Upper lobe of right lung (tissue), 1 donor: ENCODE measurements at places on chromosomes 7 and 10. TPM values are rescaled to one million over a fixed set of nuclear protein-coding genes. Genes with fewer than 3 reads are reported as not detected.

Gene CPED1
- total RNA-seq, result 39.2 TPM

Gene SERPINE1
- 13.7 TPM for total RNA-seq

Gene CHRM2
- total RNA-seq, result 1.1 TPM

Gene DNAJB9
- total RNA-seq, result 36.5 TPM

Gene FBXL13
- total RNA-seq, result 3.0 TPM

DNA sequence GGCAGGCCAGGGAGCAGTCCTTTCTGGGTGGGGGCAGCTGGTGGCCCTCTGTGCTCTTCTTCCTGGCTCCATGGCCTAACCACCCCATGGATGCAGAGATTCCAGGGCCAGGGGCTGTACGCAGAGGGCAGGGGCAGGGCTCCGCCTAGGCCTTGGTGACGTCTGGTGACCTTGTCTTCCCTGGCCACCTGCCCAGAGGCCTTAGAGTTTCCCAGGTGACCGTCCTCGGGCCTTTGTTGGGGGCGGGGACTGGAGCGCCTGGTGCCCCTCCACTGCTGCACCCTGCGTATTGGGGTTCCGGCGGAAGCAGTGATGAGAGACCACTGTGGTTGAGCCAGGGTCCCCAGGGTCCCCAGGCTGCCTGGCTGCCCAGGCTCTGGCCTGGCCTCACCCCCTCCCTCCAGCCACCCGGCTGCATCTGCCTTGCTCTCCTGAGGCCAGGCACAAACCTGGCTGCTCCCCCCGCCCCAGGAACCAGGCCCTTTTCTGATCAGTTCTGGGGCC, 10.3 kb downstream of the PWWP2B start:
- H3K36me3 ChIP-seq, result peaks cover 21% of the 10 kb centered on the region
- peak overlapping the region; percentile 30 for H3K4me3 ChIP-seq

DNA sequence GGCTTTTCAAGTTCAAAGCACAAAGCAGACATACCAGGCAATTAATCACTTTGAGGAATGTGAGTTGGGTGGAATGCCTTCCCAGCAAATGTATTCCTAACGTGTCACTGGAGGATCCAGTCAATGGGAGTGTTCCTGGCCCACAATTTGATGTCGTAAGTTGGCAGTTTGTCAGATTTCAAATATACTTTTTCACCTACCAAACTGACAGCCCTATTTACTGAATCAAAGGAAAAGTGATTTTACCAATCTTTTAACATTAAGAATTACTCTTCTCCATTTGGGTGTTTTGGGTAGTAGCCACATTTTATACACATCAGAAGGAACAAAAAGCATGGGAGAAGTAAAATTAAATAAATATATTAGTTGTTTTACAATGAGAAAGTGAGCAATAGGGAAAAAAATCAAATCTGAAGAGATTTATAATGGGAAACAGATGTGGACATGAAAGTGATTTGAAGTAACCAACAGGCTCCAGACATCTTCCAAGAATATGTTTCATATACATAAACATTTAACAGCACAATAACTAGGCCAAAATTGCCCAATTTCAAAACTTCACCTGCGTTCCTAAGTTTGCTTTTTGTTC, 222.9 kb downstream of the MTERF1 start:
- no peak for DNase-seq
- no peaks in the 10 kb centered on the region for H3K36me3 ChIP-seq
- H3K27me3 ChIP-seq, result no peaks in the 10 kb centered on the region
- no peaks in the 10 kb centered on the region for H3K4me1 ChIP-seq
- no peak overlapping the region for H3K4me3 ChIP-seq
- H3K27ac ChIP-seq, result no peak overlapping the region

GRCh38 chr7:138752518-138753149, 45.2 kb upstream of the TMEM213 start:
- H3K27me3 ChIP-seq, result no peaks in the 10 kb centered on the region
- H3K4me1 ChIP-seq, result peaks cover 7% of the 10 kb centered on the region
- DNase-seq, result no peak
- no peak overlapping the region for H3K27ac ChIP-seq
- no peaks in the 10 kb centered on the region for H3K36me3 ChIP-seq

- peaks cover 8% of the 10 kb centered on the region for H3K4me1 ChIP-seq
- no peak overlapping the region for H3K4me3 ChIP-seq
- H3K27ac ChIP-seq, result no peak overlapping the region
- H3K27me3 ChIP-seq, result no peaks in the 10 kb centered on the region
Observed at GRCh38 chr10:7233259-7233991, 177.4 kb downstream of the SFMBT2 start.

DNA sequence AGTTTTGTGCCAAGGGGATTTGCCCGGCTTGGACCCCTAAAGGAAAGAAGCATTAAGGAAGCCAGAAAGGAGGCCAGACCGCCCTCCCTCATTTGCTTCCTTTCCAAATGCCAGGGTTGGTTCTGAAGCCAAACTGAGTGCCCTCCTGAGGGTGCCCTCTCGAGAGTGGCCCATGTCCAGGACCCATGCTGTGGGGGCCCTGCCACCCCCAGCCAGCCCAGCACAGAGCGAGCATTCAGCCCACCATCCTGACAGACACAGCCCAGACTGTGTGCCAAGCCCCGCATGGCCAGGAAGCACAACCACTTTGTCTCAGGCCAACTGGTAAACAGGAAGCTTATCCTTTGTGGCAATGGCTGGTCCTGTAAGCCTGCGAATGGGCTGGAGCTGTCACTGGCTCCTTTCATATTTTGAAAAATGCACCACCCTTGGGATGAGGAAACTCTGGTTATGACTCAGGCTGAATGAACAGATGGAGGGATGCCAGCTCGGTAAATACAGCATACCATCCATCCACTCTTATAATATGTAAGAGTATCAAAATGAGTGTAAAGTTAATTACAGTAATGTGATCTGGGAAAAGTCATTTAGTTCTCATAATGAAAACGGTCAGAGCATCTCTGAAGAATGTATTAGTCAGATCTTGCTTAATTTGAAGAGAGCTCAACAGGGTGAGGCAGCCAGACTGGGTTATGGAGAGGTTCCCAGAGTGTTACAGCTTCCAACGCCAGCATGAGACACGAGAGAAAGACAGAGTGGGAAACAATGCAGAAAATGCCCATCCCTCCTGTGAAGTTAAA, 65.0 kb downstream of the STK17A start:
- no peak overlapping the region for H3K4me3 ChIP-seq
- peak overlapping the region; percentile 89 for H3K27ac ChIP-seq
- H3K36me3 ChIP-seq, result peaks cover 25% of the 10 kb centered on the region
- no peaks in the 10 kb centered on the region for H3K27me3 ChIP-seq
- DNase-seq, result peak; percentile 71

GRCh38 chr10:31780717-31781116, 147.9 kb downstream of the ARHGAP12 start:
- no peaks in the 10 kb centered on the region for H3K4me1 ChIP-seq
- no peaks in the 10 kb centered on the region for H3K27me3 ChIP-seq
- no peak overlapping the region for H3K4me3 ChIP-seq
- H3K27ac ChIP-seq, result no peak overlapping the region

DNA sequence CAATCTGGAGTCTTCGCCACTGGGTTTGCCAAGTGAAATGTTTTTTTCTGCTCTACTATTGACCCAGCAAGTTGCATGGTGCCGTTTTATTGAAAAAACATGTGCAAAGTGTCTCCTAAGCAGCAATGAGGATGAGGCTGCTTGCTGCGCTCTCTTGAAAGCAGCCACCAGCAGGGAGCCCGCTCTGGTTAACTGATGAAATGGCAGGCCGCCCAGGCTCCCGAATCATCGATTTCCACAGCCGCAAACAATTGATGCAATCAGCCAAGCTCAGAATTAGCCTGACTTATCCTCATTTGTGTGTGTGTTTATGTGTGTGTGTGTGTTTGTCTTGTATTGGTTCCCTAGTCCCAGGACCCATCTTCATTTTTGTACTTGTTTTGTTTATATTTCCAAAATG, 22.2 kb upstream of the LYZL1 start:
- H3K27ac ChIP-seq, result no peak overlapping the region
- no peak overlapping the region for H3K4me3 ChIP-seq

DNA sequence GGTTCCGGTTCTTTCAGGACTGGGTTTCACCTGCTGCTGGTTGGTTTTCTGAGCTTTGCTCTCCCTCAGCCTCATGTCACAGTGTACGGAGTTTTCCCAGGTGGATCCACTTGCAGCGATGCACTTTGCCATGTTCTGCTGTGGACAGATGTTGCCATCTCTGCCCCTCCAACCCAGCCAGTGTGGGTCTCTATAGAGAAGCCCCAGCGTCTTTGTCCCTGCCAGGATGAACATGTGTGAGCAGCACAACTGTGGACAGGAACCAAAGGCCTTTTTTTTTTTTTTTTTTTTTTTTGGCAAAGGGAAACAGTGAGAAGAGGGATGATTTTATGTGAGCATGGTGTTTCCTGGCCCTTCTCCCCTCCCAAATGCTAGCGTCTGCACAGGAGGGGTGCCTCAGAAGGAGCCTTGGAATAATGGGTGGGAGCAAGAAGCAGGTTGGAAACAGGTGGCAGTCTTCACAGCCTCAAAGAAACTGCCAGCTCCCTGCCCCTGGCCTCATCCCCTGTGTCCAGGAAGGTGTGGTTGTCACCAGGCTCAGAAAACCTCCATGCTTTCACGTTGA, 106.5 kb downstream of the RPS24 start:
- H3K27me3 ChIP-seq, result no peaks in the 10 kb centered on the region
- no peak for DNase-seq
- H3K36me3 ChIP-seq, result no peaks in the 10 kb centered on the region
- H3K4me1 ChIP-seq, result no peaks in the 10 kb centered on the region

GRCh38 chr7:135601182-135601581, 43.5 kb downstream of the NUP205 start:
- no peaks in the 10 kb centered on the region for H3K4me1 ChIP-seq
- DNase-seq, result no peak
- no peak overlapping the region for H3K27ac ChIP-seq
- no peaks in the 10 kb centered on the region for H3K27me3 ChIP-seq

DNA sequence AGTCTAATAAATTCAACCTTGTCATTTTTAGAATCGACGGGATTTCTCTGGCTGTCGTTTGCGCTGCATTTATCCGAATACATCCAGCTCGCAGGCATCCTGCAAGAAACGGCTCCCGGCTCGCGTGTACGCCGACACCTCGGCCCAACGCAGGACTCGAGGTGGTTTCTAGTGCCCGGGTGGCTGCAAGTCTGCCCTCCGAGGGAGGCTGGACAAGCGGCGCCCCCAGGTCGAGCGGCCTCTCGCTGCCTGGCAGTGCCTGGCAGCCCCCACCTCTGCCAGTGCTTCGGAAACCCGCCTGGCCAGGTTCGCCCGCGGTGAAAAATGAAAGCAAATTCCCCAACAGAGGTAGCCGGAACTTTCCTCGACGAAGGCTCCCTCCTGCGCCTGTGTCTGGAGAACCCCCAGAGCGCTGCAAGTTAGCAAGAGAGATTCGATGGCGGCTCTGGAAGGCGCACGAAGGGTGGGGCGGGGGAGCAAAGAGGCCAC, 5.7 kb upstream of the ZNF503 start:
- H3K4me1 ChIP-seq, result peaks cover 24% of the 10 kb centered on the region
- peak overlapping the region; percentile 96 for H3K27ac ChIP-seq
- peaks cover 7% of the 10 kb centered on the region for H3K27me3 ChIP-seq
- peak overlapping the region; percentile 70 for H3K4me3 ChIP-seq

GRCh38 chr7:30927559-30927958, 15.9 kb downstream of the AQP1 start:
- H3K27me3 ChIP-seq, result no peaks in the 10 kb centered on the region
- DNase-seq, result peak; percentile 20
- no peak overlapping the region for H3K27ac ChIP-seq

DNA sequence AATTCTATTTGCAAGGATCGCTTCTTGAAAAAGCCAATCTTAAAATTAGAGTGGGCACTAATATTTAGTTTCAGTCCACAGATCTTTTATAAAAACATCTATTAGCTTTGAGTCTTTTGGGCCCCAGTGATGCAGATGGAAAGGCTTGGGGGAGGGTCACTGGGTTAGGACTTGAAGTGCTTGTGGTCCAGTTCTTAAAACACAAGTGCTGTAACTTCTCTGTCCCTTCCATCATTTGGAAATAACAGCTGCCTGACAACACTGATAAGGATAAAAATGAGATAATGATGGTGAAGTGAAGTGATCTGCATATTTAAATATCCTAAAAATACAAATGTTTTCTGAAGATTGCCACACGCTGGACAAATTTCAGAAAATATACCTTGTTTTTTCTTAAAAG, 37.1 kb upstream of the ZRANB1 start:
- no peak overlapping the region for H3K4me3 ChIP-seq
- H3K4me1 ChIP-seq, result no peaks in the 10 kb centered on the region

DNA sequence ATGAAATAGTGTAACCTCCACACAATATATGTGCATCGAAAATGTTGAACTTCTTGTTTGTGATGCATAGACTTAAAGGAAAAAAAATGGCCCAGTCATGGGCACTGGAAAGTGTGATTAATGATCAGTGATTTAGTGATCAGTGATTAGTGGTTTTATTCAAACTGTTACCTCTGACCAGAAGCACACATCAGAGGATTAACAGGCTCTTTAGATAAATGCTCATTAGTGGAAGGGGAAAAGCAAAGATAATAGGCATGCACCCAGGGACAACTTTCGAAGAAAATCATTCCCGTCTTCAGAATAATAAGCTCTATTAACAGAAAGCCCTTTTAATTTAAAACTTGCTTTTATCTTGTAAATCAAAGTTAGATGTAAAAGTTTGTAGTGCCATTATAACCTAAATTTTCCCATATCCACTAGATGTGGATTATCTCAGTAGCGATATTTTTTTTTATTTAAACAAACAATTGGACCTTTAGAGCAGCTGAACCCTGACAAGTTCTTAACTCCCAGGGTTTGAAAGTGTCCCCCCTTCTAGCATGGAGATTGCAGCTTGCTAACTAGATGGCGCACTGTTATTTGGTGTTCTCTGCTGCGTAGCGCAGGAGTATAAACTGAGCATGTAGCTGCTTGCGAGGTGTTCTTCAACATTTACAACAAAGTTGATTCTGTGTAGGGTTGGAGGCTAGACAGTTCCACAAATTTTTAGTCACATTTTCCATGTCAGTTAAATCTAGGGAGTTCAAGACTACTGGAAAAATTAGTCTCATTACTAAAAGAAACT, at the start of gene CREB5:
Gene CREB5, plus strand, starts transcription at position 643 of the 787 bp plus-strand sequence. CDS start 397 bp downstream, outside the sequence.
- peaks cover 45% of the 10 kb centered on the region for H3K27me3 ChIP-seq
- H3K27ac ChIP-seq, result no peak within 1 kb of the TSS
- H3K36me3 ChIP-seq, result no peaks in the 10 kb centered on the region
- peaks cover 23% of the 10 kb centered on the region for H3K4me1 ChIP-seq
- H3K4me3 ChIP-seq, result peak within 1 kb of the TSS; percentile 48

DNA sequence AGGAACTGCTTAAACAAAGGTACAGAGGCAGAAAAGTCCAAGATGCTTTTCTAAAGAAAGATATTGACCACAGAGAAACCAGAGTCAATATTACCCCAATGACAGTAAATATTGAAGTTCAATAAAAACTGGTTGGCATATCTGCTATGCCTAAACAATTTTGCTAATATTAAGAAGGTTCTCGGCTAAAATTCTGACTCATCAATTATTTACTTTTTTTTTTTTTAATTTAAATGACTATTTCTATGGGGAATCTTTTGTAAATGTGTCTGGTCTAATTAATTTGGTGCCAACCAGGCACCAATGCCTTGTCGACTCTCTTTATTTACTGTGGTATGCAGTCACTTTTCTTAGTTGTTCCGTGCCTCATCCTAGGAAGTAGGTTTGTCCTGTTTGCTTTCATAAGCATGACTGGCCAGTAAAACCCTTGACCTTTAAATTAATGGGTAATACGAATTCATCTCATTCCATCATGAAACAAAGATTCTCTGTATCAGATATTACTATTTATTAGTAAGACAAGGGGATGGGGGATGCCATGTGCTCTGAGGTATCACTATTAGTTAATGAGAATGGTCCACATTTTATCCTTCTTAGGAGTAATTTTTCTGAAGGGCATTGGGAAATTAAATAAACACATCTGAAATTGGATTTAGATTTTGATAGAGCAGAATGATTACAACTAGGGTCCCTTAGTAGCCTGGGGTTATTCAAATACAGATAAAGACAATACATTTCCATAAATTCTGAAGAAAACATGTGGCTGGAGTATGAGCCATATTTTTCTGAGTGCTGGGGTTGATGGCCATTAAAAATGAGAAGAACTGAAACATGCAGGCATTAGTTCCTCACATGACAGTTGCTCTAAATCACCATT, 154.4 kb downstream of the VTI1A start:
- no peak overlapping the region for H3K27ac ChIP-seq
- H3K4me1 ChIP-seq, result no peaks in the 10 kb centered on the region
- H3K36me3 ChIP-seq, result no peaks in the 10 kb centered on the region
